Nephron progenitor cell (in vitro differentiated cells): ENCODE measurements at places on chromosomes 5 and 9.

GRCh38 chr5:131661933-131662332 is 26.9 kb upstream of the RAPGEF6 start:
- H3K36me3 ChIP-seq = peaks cover 66% of the 10 kb centered on the region
- H3K4me1 ChIP-seq = no peaks in the 10 kb centered on the region
- H3K4me3 ChIP-seq = no peak overlapping the region
- no peak for DNase-seq
- no peaks in the 10 kb centered on the region for H3K27me3 ChIP-seq
- no peak overlapping the region for H3K27ac ChIP-seq

- no peaks in the 10 kb centered on the region for H3K36me3 ChIP-seq
- no peak overlapping the region for H3K27ac ChIP-seq
- peaks cover 2% of the 10 kb centered on the region for H3K27me3 ChIP-seq
- no peak overlapping the region for H3K4me3 ChIP-seq
- H3K4me1 ChIP-seq = no peaks in the 10 kb centered on the region
These were observed 486.7 kb downstream of the EFNA5 start for GRCh38 chr5:107184066-107184465.

DNA sequence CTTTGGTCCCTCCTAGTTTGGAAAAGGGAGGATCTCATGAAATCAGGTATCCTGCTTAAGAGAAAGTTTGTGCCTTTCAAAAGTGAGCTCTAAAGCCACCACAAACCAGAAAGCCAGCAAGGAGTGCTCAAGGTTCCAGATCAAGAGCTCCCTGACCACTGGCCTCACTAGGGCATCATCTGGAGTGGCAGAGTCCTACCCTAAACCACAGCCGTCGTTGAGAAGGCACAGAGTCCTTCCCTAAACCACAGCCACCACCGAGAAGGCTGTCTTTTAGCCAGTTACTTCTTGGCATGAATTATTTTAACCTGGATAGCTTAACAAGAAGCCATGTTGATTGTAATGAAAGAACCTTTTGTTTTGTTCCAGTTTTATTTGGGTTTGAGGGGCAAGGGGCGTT is 102.9 kb downstream of the FRMD3 start:
- no peaks in the 10 kb centered on the region for H3K27me3 ChIP-seq
- no peak for DNase-seq
- peaks cover 19% of the 10 kb centered on the region for H3K4me1 ChIP-seq
- no peaks in the 10 kb centered on the region for H3K36me3 ChIP-seq
- H3K27ac ChIP-seq = no peak overlapping the region

- no peaks in the 10 kb centered on the region for H3K27me3 ChIP-seq
- H3K4me3 ChIP-seq = no peak overlapping the region
- no peak for DNase-seq
- no peak overlapping the region for H3K27ac ChIP-seq
These were observed 192.6 kb upstream of the RASA1 start for GRCh38 chr5:87074934-87075541.

DNA sequence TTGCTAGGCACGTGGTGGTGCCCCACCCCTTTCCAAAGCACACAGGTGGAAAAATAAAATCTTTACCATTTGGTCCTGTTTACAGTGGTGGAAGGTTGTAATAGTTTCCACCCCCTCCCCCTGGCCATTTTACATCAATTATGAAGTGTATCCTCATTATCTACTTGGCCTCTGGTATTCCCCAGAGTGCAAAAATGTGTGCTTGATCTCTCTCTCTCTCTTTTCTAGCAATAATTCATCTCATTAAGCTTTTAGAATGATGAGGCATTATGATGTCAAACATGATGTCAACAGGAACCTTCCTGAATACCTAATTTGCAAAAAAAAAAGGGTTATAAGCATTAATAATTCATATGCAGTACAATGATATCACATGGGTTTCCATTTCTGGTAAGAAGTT is 3.1 kb downstream of the PDE8B start:
- DNase-seq = no peak
- no peaks in the 10 kb centered on the region for H3K36me3 ChIP-seq
- peaks cover 14% of the 10 kb centered on the region for H3K4me1 ChIP-seq
- H3K27ac ChIP-seq = no peak overlapping the region
- no peak overlapping the region for H3K4me3 ChIP-seq

- DNase-seq = peak; percentile 83
- no peaks in the 10 kb centered on the region for H3K36me3 ChIP-seq
- H3K4me3 ChIP-seq = no peak overlapping the region
- H3K4me1 ChIP-seq = peaks cover 24% of the 10 kb centered on the region
These were observed 4.8 kb upstream of the ST6GALNAC4 start for GRCh38 chr9:127921557-127922120.

GRCh38 chr5:1793301-1793740 is 6.3 kb downstream of the MRPL36 start:
- H3K4me1 ChIP-seq = peaks cover 71% of the 10 kb centered on the region
- no peak overlapping the region for H3K4me3 ChIP-seq
- DNase-seq = no peak

DNA sequence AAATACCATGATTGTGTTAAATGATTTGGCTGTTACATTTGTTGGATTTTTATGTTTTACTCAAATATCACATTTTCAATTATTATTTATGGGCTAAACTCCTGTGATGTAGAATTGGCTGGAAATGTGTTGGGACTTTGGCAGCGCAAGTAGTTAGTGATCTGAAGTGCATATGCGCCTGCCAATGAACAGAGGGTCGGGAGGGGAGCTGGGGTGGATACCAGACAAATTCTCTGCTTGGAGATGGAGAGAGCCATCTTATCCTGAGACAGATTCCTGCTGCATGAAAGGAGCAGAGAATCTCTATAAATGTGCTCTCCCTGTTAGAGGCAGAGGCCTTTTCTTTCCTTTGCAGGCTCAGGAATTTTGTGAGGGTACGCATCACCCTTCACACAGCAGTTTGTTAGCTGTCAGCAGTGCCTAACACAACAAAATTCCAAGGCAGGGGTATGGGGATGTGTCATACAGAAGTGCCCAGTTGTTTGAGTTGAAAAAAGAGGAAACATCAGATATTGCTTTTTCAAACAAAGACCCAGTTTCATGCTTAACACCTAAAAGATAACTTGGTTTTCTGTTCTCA is 489.1 kb downstream of the CSNK1G3 start:
- no peak overlapping the region for H3K4me3 ChIP-seq
- DNase-seq = no peak
- H3K27me3 ChIP-seq = peaks cover 9% of the 10 kb centered on the region

DNA sequence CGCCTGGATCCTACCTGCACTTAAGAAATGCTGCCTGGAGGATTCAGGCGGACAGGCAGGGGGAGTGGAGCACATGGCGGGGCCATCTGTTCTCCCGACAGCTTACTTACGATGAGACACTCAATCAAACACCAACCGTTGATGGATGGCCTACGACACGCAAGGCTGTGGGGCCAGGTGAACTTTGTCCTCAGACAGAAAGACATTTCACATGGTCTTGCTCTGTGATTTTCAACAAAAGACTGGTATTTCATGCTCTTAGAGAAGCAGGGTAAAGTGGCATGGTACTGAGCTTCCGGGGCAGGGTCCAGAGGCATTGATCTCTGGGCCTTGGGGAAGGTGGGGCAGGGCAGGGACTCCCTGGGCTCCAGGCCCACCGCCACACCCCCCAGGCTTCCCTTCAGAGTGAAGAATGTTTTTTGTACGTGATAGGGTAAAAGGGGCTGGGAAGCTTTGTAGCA is 9.1 kb upstream of the OLFM1 start:
- no peaks in the 10 kb centered on the region for H3K4me1 ChIP-seq
- peaks cover 70% of the 10 kb centered on the region for H3K27me3 ChIP-seq
- DNase-seq = no peak
- no peaks in the 10 kb centered on the region for H3K36me3 ChIP-seq
- no peak overlapping the region for H3K4me3 ChIP-seq
- no peak overlapping the region for H3K27ac ChIP-seq

DNA sequence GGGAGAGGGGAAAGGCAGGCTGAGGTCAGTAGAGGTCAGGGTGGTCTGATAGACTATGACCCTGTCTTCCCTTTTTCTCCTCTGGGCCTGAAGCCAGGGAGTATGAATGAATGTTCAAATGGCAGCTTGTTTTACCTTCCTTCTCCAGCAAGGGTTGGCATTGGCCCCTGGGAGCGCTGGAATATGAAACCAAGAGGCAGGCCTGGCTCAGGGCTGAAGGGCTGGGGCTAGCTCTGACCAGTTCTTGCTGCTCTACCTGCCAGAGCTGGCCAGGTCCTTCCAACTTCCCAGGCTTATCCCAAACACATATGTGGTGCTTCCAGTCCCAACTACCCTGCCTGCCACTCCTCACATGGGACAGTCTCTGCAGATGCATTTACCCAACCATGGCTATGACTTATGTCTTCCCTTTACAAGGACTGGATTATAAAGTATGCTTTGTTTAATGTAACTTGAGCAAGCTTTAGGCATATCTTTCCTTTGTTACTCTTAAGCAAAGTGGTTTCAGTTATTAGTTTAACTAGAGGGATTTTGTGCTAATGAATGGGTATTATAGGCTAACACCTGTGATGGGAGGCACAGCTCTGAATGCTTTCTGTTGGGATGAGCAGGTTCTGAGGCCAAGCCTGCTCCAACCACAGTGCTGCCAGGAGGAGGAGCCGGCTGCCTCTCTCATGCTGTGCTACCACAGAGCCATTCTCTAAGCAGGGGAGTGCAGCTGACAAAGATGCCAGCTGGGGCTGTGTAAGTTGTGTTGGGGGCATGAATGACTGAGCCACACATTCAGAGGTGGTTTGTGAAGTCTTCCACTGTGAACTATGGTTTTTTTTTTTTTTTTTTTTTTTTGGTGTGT is 6.1 kb downstream of the CCNI2 start:
- H3K4me3 ChIP-seq = no peak overlapping the region
- H3K27ac ChIP-seq = no peak overlapping the region

DNA sequence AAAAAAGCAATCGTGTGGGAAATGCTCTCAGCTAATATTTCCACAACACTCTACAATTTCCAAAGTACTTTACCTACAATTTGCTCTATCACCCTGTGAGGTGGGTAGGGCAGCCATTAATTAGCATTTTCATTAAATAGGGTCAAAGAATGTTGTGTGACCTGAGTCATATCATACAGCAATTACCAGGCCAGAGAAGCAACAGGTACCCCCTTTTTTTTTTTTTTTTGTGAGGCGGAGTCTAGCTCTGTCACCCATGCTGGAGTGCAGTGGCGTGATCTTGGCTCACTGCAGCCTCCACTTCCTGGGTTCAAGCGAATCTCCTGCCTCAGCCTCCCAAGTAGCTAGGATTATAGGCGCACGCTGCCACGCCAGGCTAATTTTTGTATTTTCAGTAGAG is 108.8 kb upstream of the RETREG1 start:
- peaks cover 61% of the 10 kb centered on the region for H3K36me3 ChIP-seq
- H3K4me1 ChIP-seq = peaks cover 30% of the 10 kb centered on the region
- no peak for DNase-seq
- H3K27ac ChIP-seq = no peak overlapping the region
- no peak overlapping the region for H3K4me3 ChIP-seq

- H3K27me3 ChIP-seq = no peaks in the 10 kb centered on the region
- H3K4me1 ChIP-seq = no peaks in the 10 kb centered on the region
- H3K4me3 ChIP-seq = no peak overlapping the region
- DNase-seq = no peak
- H3K36me3 ChIP-seq = no peaks in the 10 kb centered on the region
These were observed 162.5 kb downstream of the ELAVL2 start for GRCh38 chr9:23663536-23663935.

GRCh38 chr5:72013766-72014624 is 93.3 kb upstream of the MAP1B start:
- H3K36me3 ChIP-seq = no peaks in the 10 kb centered on the region
- no peak overlapping the region for H3K27ac ChIP-seq
- H3K4me1 ChIP-seq = peaks cover 37% of the 10 kb centered on the region
- H3K4me3 ChIP-seq = no peak overlapping the region
- no peak for DNase-seq
- H3K27me3 ChIP-seq = peaks cover 12% of the 10 kb centered on the region

DNA sequence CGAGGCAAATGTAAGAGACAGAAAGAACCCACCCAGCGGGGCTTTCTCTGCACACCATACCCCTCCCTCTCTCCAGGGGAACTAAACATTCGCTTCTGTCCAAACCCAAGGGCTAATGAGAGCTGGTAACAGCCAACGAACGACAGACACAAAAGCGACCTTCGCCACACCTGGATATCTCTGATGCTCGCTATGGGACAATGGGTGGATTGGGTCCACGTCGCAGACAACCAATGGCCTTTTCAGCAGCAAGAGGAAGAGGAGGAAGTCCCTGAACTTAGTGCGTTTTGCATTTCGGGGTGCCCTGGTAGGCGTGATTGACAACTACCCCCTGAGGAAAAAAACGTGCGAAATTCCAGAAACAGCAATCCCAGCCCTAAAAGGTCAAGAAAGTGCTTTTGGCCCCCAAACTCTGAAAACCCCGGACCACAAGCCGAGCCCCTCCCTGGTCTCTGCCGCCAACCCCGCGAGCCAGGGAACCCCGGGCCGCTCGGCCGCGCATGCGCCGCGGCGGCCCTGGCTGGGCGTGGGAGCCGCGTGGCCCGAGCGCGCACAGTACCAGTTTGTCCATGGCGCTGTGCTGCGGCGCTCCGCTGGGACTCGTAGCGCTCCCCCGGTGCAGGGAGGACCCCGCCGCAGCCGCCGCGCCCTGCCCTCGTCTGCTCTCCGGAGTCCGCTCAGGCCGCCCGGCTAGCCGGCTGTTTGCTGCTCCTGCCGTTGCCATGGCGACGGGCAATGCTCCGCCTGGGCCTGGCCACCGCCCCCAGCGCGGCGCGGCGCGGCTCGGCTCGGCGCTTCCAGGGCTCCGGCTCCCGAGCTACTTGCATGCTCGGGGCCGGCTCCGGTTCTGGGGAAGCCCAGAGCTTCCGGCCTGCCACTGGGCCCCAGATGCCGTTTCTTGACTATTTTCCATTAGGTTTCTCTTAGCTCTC is 66.9 kb upstream of the DNAH5 start:
- no peaks in the 10 kb centered on the region for H3K27me3 ChIP-seq
- DNase-seq = peak; percentile 96
- no peaks in the 10 kb centered on the region for H3K36me3 ChIP-seq
- peak overlapping the region; percentile 55 for H3K27ac ChIP-seq
- H3K4me3 ChIP-seq = peak overlapping the region; percentile 90
- H3K4me1 ChIP-seq = peaks cover 43% of the 10 kb centered on the region

DNA sequence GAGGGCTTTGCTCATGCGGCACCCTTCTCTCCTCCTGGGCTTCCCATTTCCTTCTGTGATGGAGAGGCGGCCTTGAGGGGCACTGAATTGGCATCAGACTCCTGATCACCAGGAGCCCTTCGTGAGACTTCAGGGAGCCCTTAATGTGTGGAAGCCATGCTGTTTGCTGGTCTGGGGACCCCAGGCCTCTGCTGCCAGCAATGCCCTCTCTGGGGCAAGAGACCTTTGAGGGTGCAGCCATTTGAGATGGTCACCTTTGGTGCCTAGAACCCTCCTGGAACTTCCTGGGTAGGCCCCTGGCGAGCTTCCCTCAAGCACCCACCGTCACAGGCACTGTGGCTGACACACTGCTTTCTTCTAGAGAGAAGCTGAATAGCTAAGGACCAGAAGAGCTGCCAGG is 338.7 kb upstream of the IRX4 start:
- no peak overlapping the region for H3K4me3 ChIP-seq
- no peaks in the 10 kb centered on the region for H3K36me3 ChIP-seq
- no peak for DNase-seq
- peaks cover 5% of the 10 kb centered on the region for H3K4me1 ChIP-seq

DNA sequence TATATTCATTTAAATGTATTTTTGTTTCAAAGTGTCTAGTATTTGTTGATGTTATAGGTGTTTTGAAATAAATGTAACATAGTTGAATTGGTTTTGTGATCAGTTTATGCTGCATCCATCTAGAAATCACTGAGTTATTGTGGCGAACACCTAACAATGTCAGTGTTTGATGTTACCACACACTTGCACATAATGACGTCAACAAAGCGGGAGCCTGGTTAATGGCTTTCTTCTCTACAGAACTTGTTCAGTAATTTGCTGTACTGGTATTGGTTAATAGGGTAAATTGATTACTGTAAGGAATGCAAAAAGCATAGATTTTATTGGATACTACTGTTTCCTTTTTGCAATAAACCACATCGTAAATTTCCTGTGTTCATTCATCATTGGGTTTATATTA is 133.0 kb downstream of the ATG10 start:
- H3K36me3 ChIP-seq = no peaks in the 10 kb centered on the region
- H3K27ac ChIP-seq = no peak overlapping the region
- peaks cover 13% of the 10 kb centered on the region for H3K4me1 ChIP-seq
- H3K27me3 ChIP-seq = no peaks in the 10 kb centered on the region
- DNase-seq = no peak
